Caudate nucleus (tissue), 63 donors: ENCODE measurements at places on chromosomes 2 and 18.

DNA sequence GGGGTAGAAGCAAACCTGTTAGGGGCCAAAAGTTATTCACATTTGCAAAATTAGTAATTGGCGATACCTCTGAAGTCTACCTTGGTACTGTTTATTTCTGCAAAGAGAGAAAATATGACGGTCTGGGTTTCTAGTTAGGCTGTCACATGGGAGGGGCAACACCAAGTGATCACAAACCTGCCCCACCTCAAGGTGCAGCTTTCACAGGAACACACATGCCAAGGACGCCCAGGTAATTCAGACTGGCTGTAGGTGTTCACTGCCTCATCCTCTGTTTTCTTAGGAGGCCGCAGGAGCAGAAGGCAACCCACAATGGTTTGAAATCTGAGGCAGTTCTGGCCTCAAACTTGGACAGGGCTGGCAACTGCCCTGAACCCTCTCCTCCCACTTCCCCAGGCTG lies 56.2 kb downstream of the STPG4 start:
- DNase-seq = no peak

DNA sequence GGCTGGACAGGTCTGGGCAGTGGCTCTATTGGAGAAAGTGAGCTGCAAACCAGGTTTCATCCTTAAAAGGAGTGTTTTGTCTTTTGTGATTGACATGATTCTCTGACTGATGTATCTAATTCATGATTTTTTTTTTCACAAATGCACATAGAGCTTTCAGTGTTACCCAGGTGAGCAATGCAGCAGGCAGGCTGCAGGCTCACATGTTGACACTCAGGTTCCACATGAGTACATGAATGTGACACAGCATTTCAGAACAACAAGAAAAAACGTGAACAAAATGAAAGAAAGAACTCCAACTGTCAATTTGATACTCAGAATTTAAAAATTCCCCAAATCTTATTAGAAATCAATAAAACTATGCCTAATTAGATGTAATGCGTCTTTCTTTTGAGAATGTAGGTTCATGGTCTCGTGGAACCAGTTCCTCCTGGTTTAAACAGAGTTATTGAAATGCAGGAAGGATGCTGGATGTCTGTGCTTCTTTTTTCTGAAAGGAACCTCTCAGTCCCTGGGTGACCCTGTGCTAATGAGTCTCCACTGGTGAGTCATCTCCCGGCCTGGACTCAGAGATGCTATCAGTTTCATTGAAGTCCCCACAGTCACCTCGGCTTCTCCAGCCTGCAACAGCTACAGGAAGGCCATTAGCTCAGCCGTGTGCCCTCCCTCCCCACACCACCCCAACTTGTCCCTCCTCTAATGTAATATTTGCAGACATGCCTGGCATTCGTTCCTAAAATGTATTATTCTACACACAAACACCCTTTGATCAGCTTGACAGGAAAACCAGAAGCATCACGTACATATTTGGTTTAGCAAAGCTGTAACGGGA lies 430.4 kb downstream of the LPIN1 start:
- no peak for DNase-seq

DNA sequence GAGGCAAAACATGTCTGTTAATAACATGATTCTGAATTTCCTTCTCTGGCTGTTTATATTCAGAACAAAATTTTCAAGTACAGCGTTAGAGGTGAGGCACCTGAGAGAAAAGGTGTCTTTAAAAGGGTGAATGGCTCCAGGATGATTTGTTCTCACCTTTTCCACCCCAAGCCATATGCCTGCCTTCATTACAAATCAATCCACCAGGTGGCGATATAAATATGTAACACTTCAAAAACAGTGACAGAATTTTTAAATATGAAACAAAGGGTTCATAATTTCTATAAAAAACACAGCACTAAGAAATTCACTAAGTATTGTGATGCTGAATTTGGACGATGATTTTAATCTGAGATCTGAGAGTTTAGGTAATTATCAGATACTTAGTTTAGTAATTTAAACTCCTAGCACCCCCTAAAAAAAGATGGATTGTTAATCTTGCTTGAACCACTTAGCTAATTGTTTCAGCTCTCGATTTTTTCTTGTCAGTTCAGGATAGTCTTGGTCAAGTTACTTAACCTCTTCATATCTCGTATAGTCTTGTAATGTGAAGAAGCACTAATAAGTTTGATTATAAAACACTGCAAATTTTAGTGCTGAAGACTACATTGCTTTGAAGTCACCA lies 528.8 kb downstream of the CPS1 start:
- no peak for DNase-seq

- no peak for DNase-seq
These were observed 1223.1 kb upstream of the ZEB2 start for GRCh38 chr2:145743011-145743410.

GRCh38 chr2:224103651-224104050 lies 64.6 kb upstream of the SERPINE2 start:
- no peak for DNase-seq

GRCh38 chr2:33342171-33342570 lies 134.3 kb upstream of the RASGRP3 start:
- DNase-seq = no peak

- no peak for DNase-seq
These were observed 4.2 kb downstream of the GALNT13 start for GRCh38 chr2:153875801-153876466.

DNA sequence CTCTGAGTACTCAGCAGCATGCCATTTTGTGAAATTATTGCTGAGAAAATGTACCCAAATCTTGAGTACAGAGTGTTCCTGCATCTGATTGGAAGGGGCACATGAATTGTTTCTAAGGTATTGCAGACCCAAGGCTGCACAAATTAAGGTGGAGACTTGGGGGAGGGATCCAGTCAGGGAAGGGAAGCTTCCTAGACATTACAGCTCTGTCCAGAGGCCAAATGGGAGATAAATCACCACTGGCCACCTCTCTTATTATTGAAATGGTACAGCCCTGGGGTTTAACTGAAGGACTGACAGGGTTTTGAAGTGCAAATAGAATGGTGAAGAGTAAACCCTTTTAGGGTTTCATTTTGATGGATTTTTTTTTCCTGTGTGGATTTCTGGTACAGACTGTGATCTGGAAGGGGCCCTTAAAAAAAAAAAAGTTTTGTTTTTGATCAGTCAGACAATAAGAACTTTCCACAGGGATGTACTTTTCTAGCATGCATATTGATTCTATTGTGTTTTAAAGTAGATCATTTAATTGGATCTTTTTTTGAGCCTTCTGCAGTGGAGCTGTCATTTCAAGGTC lies 119.4 kb downstream of the GREB1L start:
- DNase-seq = no peak

DNA sequence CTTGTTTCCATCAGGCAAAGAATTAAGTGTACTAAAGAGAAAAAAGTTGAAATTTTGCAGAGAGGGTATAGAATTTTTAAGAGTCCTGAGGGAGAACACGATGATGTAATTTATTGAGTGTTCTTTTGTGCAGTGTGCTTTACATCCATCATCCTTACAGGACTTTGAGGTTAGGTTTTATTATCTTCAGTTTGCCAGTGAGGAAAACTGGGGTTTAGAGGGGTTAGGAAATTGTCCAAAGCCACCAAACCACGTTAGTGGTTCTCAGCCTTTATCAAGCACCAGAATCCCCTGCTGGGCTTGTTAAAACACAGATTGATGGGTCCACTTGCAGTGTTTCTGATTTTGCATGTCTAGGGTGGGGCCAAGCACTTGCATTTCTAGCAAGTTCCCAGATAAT lies 277.5 kb downstream of the KCNS3 start:
- no peak for DNase-seq

DNA sequence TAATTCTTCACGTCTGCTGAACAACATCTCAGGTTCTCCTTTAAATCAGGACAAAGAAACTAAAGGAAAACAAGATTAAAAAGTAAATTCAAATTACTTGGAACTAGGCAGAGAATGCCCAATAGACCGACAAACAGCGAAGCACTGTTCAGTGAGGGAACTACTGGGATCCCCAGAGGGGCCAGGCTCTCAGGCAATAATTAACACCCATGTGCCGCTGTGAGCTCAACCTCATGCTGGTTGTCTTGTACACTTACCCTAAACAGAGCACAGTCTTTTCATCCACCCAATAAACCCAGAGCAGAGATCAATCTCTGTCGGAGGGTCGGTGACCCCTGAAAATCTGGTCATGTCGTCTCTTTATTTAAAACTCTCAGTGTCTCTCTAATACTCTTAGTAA lies 229.9 kb upstream of the CRIM1 start:
- no peak for DNase-seq

DNA sequence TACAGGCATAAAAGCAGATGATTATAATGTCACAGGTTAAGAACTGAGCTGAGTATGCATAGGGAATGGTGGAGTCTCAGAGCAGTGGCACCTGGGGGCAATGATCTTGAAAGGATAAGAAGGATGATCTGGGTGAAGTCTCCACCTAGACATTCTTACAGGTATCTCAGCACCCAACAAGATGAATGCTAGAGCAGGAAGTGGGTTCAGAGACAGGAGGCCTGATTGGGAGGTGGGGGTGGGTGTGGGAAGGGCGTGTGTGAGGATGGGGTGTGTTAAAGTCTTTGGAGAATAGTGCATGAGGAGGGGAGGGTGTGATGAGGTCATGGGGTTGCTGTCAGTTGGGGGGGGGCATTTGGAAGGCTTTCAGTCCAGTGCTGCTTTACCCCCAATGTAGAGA lies 78.8 kb upstream of the UPP2 start:
- no peak for DNase-seq

GRCh38 chr18:62875323-62875722 lies 160.0 kb downstream of the PHLPP1 start:
- DNase-seq = no peak

DNA sequence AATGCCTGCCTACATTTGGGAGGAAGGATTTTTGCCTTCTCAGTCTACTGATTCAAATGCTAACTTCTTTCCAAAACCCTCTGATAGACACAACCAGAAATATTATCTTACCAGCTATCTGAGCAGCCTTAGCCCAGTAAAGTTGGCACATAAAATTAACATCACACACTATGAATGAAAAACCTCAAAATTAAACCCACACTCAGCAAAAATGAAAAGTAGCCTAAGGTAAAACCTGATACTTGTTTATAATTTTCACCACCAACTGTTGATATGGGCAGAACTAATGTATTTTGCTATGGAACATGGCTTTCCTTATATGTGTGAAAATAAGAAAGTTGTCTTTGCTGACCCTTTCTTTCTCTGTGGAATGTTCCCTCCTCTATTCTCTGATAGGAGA lies 226.0 kb downstream of the DPP10 start:
- DNase-seq = no peak

- DNase-seq = no peak
These were observed 320.1 kb downstream of the SLC4A3 start for GRCh38 chr2:219947575-219947974.

- no peak for DNase-seq
These were observed 208.4 kb downstream of the DYSF start for GRCh38 chr2:71661782-71662181.

GRCh38 chr2:36059691-36060090 lies 295.9 kb upstream of the CRIM1 start:
- DNase-seq = no peak

DNA sequence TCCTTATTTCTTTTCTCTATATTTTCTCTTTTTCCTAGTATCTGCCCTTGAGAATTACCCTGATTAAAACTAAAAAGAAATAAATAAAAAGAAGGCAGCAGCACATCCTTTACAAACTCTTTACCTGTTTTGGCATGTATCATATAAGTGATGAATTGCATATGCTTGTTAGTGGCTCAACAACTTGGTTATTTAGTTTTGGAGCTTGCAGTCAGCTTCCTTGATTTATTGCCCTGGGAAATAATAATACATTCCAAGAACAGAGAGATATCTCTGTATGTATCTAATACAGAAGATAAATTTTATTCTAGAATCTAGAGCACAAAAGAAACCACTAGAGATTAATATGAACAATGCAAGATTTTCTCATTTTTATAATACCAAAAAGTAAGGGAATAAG lies 139.8 kb upstream of the ZC3H15 start:
- no peak for DNase-seq

DNA sequence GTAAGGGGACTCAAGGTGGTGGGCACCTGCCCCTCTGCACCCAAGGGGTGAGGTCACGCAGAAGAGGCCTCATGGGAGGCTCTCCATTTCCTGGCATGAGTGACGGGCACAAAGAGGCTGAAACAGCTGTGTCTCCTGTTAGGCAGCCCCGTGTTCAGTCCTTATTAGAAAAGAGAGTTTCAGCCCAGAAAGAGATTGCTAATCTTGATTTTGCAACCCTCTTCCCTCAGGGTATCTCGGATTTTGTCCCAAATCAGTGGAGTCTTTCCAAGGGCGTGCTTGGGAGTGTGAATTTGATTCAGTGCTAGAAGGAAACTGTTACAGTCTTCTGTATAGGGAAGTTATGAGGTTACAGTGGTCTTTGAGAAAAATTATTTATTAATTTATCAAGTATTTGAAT lies 10.4 kb downstream of the TNFRSF11A start:
- DNase-seq = no peak

- no peak for DNase-seq
These were observed 235.2 kb downstream of the DYSF start for GRCh38 chr2:71688530-71688929.

DNA sequence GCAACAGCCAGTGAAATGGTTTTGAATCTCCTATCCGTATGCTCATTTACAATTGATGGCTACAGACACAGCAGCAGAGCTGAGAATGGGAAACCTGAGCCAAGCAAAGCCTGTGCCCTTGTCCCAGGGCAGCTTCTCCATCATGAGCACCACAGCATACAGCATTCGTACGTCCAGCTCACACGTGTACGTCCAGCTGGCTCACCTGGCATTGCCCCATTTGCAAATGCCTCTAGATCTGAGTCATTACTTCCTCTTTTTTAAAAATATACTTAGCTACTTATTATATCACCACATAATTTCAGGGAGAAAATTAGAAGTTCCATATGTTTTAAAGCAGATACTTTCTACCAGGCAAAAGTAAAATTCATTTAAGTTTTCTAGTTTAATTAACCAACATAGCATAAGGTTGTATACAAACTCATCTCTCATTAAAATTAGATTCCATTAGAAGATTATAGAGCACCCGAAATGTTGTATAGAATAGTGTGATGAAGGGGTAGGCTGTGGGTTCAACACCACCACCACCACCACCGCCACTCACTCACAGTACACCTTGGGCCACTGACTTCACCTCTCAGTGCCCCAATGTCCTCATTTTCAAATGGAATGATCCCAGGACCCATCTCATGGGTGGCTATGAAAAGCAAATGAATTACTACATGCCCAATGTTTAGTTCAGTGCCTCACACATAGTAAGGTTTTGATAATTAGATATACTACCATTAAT lies 31.4 kb upstream of the TMEM177 start:
- no peak for DNase-seq

DNA sequence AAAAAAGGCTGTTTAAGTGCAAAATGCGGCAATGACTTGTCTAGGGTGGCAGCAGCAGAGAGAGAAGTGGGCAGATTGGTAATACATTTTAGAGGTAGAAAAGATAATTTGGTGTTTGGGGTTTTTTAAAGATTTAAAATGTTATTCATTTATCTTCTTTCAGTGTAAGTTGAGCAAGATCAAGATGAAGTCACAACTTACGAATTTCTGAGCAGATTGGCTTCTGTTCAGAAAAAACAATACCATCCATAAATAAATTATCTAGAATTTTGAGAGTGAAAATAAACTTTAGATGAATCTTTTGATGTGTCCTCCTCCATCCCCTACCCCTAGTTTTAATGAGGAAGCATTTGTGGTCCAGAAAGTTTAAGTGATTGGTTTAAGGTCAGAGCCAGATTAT lies 47.9 kb upstream of the FAM171B start:
- no peak for DNase-seq
